ENCODE measurements at places on chromosomes 2 and 18. TPM values are rescaled to one million over a fixed set of nuclear protein-coding genes. Genes with fewer than 3 reads are reported as not detected.

DNA sequence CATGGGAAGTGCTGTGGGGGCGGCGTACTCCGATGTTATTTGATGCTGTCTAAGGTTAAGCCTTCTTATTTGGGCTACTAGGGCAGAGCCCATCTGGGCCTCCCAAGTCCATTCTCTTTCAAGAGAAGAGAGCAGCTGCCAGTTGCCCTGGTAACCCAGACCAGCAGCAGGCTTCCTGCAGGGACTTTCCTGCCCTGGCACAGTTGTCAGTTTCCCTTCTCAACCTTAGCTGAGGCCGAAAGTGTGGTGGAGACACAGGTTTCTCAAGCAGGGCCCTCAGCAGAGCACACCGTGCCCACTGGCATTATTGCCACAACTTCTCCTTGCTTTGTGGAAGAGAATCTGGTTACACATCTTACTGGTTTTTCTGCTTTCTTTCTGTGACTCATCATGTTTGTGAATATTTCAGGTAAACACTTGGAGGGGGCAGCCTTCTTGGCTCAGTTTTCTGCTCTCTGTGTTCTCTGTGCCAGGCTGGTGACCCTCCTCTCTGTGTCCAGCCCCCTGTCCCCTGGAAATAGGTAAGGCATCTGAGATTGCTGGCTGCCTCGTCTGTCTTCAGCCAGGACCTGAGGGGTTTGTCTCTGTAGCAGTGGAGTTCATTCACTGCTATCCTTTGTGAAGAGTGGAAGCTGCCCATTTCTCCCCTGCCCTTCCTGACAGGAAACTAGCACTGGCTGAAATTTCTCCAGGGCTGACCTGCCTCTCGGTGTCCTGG lies 111.0 kb downstream of the B3GNT2 start:
- no peak for DNase-seq

DNA sequence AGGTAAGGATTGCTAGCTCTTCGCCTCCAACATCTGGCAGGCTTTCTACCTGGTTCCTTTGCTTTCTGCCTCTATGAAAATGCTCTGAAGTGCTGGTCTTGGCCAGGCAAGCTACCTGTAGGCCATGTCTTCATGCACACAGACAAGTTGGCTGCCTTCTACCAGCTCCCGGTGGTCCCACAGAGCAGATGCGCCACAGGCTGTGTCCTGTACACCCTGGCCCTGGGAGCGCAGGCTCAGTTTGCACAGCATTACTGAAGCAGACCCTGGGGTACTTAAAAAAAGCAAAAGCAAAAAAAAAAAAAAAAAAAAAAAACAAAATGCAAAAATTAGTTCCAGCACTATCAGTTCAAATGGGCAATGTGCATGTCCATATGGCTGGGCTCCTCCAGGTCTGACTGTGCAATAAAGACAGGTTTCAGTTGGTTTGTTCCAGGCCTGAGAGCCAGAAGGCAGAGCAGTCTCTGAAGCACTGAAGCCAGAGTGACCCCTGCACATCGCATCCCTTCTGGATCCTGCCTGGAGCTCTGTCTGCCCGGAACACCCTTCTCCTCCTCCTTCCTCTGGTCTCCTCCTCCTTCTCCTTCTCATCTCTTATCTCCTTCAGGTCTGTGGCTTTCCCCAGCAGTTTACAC lies 288.0 kb upstream of the REV1 start:
- DNase-seq: no peak

- no peak for DNase-seq
Observed at GRCh38 chr2:160351956-160352355, 141.7 kb downstream of the RBMS1 start.

Gene CHN1
- total RNA-seq: 44.3 TPM

Gene TPGS2
- total RNA-seq: 101 TPM
